ENCODE measurements at places on chromosomes 5 and 9. TPM values are rescaled to one million over a fixed set of nuclear protein-coding genes. Genes with fewer than 3 reads are reported as not detected.

DNA sequence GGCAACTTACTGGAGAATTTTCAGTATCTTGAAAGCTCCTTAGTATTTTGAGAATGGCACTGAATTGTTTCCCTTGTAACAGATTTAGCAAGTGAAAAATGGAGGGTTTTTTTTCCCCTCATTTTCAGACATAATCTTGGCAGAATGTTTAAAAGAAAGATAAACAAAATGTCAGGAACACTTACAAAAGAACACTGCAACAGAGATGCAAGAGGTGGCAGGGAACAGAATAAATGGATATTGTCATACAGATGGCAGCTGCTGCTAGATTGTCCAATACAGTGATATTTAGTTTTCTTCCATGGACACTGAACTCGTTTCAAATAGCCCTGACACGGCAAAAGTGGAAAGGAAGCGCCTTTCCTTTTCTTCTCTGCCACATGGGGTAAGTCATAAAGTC lies 76.9 kb upstream of the ZNF608 start:
- H3K4me3 ChIP-seq, result no peak overlapping the region
- H3K27ac ChIP-seq, result no peak overlapping the region
- no peaks in the 10 kb centered on the region for H3K4me1 ChIP-seq
- DNase-seq, result no peak

Gene BRINP1
- not detected for total RNA-seq

Gene PCDHGA3
- total RNA-seq, result not detected

DNA sequence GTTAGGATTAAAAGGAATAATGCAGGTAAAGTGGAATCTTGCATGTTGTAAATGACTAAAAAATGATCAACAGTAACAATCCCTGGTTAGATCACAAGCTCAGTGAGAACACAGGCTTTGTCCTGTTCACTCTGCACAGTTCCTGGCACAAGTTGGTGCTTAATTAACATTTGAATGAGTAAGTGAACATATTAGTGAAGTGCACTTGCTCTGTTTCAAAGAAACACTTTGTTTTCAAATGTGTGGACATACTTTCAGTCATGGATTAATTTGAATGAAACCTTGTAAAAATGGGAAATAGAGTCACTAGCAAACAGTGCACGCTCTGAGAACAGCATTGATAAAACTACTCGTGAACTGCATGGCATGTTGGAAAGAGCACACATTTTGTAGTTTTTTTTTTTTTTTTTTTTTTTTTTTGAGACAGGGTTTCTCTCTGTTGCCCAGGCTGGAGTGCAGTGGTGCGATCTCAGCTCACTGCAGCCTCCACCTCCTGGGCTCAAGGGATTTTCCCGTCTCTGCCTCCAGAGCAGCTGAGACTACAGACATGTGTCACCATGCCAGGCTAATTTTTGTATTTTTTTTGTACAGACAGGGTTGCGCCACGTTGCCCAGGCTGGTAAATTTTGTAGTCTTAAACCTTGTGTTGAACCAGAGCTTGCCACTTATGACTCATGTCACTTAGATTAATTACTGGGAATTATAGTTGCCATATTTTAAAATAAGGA lies 159.9 kb downstream of the LURAP1L start:
- H3K27me3 ChIP-seq, result no peaks in the 10 kb centered on the region
- H3K36me3 ChIP-seq, result no peaks in the 10 kb centered on the region
- H3K27ac ChIP-seq, result no peak overlapping the region

GRCh38 chr5:136191304-136192014 lies 1.5 kb downstream of the SMIM32 start:
- no peak for DNase-seq
- H3K36me3 ChIP-seq, result no peaks in the 10 kb centered on the region
- H3K4me1 ChIP-seq, result no peaks in the 10 kb centered on the region
- no peak overlapping the region for H3K27ac ChIP-seq

GRCh38 chr9:111743275-111743674 lies 51.5 kb downstream of the SHOC1 start:
- no peak overlapping the region for H3K27ac ChIP-seq
- no peaks in the 10 kb centered on the region for H3K36me3 ChIP-seq
- no peaks in the 10 kb centered on the region for H3K27me3 ChIP-seq
- H3K4me1 ChIP-seq, result no peaks in the 10 kb centered on the region
- no peak overlapping the region for H3K4me3 ChIP-seq

DNA sequence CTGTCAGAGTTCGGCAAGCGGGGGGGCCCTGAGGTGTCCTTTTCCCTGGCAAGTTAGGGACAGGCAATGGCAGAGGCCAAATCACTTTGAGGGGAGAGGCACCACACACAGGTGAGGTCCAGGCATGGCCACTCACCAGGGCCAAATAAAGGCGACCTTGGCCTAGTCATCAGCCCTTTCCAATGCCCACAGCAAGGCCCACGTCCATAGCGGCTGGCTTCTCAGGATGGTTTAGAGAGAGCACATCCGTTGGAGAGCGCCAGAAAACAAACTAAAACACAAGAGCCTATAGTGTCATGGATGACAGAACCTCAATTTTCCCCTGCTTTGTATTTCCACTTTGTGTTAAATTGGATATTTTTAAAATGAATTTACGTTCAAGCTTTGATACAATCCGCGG lies 7.0 kb downstream of the CCNJL start:
- no peaks in the 10 kb centered on the region for H3K36me3 ChIP-seq
- no peak overlapping the region for H3K4me3 ChIP-seq
- no peak for DNase-seq
- H3K27me3 ChIP-seq, result no peaks in the 10 kb centered on the region

Gene FOXI1
- not detected for total RNA-seq

Gene IFNA1
- total RNA-seq, result not detected

DNA sequence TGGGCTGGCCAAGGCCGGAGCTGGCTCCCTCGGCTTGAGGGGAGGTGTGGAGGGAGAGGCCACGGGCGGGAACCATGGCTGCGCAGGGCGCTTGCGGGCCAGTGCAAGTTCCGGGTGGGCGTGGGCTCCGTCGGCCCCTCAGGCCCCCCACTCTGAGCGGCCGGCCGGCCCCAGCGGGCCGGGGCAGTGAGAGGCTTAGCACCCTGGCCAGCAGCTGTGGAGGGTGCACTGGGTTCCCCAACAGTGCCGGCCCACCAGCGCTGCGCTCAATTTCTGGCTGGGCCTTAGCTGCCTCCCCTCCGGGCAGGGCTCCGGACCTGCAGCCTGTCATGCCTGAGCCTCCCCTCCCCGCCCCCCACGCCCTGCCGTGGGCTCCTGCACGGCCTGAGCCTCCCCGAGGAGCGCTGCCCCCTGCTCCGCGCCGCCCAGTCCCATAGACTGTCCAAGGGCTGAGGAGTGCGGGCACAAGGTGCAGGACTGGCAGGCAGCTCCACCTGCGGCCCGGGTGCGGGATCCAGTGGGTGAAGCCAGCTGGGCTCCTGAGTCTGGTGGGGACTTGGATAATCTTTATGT lies 184.2 kb downstream of the ATPSCKMT start:
- no peaks in the 10 kb centered on the region for H3K36me3 ChIP-seq
- H3K4me1 ChIP-seq, result no peaks in the 10 kb centered on the region
- no peaks in the 10 kb centered on the region for H3K27me3 ChIP-seq
- DNase-seq, result no peak
- H3K4me3 ChIP-seq, result no peak overlapping the region

DNA sequence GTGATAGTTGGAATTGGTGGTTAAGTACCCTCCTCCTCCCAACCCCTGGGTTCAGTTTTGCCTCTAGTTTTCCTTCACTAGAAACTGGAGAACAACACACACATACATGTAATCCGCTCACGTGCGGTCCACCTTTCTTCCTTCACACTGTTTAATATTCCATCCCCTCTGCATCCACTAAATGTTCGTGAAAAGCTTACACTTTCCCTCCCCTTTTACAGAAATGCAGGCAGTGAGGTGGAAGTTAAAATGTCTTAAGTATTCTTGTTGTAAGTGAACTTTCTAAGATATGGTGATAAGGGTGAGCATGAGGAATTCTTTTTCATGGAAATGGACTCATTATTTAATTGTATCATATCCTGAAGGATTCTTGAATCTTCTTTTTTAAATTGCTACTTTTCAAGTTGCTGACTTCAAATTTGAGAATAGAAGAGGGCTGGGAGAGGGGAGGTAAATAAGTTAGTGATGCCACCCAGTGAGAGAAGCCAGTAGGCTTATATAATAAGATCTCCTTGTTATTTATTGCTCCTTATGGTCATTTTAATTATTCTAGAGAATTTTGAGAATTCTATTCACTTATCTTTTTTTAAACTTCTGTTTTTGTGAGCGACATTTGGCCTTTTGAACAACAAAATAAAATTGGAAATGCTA lies 90.2 kb downstream of the TLE4 start:
- H3K27ac ChIP-seq, result no peak overlapping the region
- no peak for DNase-seq
- H3K27me3 ChIP-seq, result no peaks in the 10 kb centered on the region
- no peak overlapping the region for H3K4me3 ChIP-seq
- H3K4me1 ChIP-seq, result no peaks in the 10 kb centered on the region
- peaks cover 3% of the 10 kb centered on the region for H3K36me3 ChIP-seq
